ENCODE measurements at places on chromosomes 2 and 18.

GRCh38 chr18:3504637-3505036 lies 54.7 kb downstream of the TGIF1 start:
- DNase-seq = no peak

- no peak for DNase-seq
Measured at GRCh38 chr2:240463866-240464481, 28.5 kb downstream of the GPC1 start.

- DNase-seq = no peak
Measured at GRCh38 chr2:57936216-57936615, 110.4 kb upstream of the VRK2 start.

GRCh38 chr2:61566566-61566965 lies 28.4 kb upstream of the XPO1 start:
- no peak for DNase-seq

DNA sequence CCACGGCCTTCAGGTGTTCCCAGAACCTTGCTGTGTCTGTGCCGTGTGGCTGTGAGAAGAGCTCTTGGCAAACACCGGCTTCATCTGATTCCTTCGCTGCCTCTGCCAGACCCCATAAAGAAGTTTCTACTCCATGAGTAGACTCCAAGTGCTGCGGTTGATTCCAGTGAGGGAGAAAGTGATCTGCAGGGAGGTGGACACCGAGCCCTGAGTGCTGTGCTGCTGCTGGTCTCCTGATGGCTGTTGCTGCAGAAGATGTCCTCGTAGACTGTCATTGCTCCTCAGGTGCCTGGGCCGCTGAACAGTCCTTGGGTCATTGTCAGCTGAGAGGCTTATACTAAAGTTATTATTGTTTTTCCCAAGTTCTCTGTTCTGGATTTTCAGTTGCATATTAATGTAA lies 19.6 kb downstream of the ASB1 start:
- no peak for DNase-seq

- no peak for DNase-seq
Measured at GRCh38 chr2:41718705-41719104, 329.1 kb upstream of the PKDCC start.

- peak; percentile 49 for DNase-seq
Measured at GRCh38 chr2:68943581-68944568, 8.8 kb downstream of the GKN2 start.

DNA sequence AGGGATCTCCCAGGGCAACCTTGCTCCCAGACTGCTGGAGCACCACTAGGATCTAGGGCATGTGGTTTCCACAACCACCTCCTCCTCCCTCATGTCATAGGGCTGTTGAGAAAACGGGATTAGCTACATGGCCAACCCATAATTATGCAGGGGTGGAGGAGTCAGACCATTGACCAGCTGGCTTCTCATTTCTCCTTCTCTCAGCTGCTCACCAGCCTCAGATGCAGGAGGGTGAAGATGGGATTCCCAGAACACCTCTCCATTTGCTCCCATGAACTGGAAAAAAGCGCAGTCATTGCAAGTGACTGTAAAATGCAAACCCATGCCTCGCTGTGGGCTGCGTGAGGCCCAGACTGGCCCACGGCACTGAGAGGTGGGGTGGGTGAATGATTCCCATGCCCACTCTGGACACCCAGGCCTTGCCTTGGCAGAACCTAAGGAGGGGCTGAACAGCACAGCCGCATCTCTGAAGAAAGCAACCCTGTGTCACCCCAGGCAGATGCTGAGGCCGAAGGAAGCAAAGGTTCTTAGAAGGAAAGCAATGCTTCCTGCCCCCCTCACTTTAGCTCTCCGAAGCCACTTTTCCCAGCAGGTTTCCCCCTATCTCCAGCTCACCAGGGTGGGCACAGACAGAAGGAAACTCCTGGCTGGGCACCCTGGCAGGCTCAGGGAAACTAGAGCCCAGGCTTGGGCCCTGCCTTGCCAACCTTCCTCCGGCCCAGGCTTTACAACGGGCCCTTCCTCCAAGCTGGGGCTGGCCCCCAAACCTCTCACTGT lies 69.6 kb upstream of the RTN4 start:
- DNase-seq = no peak

DNA sequence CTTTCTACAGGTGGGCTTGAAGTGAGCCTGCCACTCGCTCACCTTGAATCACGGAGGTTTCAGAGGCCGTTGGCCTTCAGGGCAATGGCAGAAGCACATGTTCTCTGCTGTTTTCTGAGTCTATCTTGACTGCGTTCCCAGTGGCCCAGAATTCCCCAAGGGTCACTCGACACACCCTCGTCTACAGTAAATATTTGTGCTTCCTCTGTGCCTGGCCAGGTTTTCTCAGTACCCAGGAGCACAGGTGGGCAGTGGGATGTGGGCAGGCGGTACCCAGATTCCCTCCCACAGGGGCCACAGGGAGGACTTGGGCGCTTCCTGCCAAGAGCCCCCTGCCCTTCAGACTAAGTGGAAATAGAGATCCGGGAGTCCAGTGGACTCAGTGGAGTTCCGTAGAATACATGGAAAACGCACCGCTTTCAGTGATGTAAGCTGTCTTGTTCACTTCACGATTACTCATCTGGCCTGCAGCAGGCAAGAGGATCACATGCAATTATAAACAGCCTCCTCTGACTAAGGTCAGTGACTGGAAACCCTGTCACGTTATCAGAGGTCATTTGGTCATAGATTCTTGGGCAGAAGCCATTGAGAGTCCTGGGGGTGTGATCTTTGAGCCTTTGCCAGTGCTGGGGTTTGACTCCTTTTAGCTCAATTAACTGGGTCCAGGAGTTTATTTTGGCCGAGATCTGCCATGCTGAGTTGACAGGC lies 179.8 kb downstream of the NEDD4L start:
- no peak for DNase-seq

GRCh38 chr2:161135951-161136593 lies 24.2 kb upstream of the TANK start:
- DNase-seq = no peak

DNA sequence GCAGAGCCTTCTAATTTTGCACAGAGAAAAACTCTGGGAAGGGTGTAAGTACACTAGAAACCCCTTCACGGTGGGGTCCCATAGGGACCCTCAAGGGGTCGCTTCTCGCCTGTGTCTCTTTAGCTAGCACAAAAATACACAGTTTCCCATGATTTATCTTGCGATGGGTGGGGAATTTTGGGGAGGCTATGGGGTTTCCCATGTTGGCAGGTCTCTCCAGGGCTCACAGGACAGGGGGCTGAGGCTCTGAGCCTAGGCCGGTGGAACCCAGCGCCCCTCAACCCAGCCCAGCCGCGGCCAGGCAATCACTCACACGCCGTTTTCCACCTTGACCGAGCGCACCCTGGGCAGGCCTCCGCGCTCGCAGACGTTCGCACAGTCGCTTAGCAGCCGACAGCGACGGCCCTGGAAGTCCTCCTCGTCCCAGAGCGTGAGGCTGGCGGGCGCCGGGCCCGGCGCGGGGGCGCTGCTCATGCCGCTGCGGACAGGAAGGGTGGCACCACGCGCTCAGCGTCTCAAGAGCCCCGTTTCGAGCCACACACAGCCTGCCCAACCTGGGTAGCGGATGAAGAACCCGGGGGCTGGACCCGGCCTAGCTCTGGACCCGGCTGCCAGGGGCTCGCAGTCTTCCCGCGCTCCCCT lies 398 bp downstream of the CRYBA2 start:
- DNase-seq = no peak

DNA sequence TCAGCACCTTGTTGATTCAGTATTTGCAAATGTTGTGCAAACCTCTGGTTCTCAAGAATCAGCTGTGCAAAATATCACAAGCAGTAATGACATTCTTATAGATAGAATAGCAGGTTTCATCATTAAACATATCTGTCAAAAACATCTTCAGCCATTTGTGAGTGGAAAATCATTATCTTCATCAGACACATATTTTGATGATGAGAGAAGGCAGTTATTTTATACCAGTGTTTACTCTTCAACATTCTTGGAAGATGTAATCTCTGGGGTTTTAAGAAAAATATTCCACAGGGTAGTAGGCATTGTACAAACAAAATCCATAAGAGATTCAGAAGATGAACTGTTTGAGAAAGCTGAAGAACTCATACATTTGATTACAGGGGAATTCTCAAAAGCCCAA lies 64.3 kb downstream of the FSIP2 start:
- no peak for DNase-seq

DNA sequence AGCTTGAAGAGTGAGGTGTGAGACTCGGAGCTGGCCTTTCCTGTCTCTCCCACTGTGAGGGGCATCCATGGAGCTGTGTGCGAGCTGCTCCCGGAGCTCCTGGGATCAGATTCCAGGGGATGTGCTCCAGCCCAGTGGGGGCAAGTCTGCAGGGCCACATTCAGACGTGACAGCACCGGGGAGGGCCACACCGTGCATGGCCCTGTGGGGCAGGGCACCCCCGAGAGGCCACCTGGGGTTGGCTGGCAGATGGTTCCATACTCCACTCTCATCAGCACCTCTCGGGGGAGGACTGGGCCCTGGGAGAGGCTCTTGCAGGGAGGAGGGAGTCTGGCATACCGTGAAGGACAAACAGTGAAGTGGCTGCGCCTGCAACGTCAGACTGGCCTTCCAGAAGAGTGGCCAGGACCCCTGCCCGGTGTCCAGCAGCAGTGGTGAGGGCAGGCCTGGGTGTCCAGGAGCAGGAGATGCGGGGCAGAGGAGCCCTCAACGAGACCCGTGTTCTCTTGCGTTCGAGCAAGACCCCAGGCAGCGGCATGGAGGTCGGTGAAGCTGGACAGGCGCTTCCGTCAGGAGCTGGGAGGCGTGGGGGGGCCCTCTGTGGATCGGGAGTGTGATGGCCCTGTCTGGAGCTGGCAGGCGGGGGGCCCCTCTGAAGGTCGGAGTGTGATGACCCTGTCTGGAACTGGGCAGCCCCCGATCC lies 84.3 kb downstream of the ASB1 start:
- DNase-seq = no peak

GRCh38 chr2:79713131-79713785 lies 200.4 kb downstream of the CTNNA2 start:
- no peak for DNase-seq

DNA sequence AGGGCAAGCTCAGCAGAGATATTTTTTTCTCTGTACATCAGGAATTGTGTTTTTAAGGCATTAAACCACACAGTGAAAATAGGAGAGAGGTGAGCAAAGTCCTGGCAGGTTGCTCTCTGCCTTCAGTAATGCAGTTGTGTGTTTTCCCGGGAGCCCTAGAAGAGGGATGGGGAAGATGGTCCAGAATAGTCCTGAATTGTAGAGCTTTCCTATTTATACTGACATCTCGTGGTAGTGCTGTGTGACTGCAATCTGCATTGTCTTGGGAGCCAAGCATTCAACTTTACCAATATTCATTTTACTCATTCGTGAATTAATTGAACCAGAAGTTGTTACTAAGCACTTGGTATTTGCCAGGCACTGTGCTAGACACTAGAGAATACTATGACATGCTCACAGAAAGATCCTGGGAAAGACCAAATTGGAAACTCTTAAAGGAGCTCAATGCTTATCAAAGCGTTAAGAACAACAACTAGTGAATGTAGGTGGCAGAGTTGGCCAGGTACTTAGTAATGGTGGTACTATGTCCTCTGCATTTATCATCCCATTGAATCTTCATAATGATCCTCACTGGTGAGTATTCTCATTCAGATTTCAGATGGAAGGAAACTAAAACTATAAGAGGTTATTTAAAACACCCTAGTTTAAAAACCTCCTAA lies 214.6 kb downstream of the TRIB2 start:
- no peak for DNase-seq
